ENCODE measurements at places on chromosomes 6 and 20. TPM values are rescaled to one million over a fixed set of nuclear protein-coding genes. Genes with fewer than 3 reads are reported as not detected.

SLCO4A1 gene
- 3.7 TPM for total RNA-seq

NOP56 gene
- total RNA-seq: 149 TPM

PACSIN1 gene
- not detected for total RNA-seq

RNF39 gene
- not detected for total RNA-seq

LHFPL5 gene
- not detected for total RNA-seq

SLC17A3 gene
- 0.17 TPM for total RNA-seq

B4GALT5 gene
- total RNA-seq: 65.1 TPM

LST1 gene
- 0.37 TPM for total RNA-seq

LRFN2 gene
- total RNA-seq: not detected

ARFGEF3 gene
- 5.8 TPM for total RNA-seq

C2 gene
- not detected for total RNA-seq

SSTR4 gene
- not detected for total RNA-seq

NEU1 gene
- total RNA-seq: 66.8 TPM

SLC24A3 gene
- not detected for total RNA-seq
